ENCODE measurements at places on chromosomes 5 and 9.

GRCh38 chr5:126777257-126777974 lies 480 bp downstream of the LMNB1 start:
- DNase-seq = peak; percentile 72

DNA sequence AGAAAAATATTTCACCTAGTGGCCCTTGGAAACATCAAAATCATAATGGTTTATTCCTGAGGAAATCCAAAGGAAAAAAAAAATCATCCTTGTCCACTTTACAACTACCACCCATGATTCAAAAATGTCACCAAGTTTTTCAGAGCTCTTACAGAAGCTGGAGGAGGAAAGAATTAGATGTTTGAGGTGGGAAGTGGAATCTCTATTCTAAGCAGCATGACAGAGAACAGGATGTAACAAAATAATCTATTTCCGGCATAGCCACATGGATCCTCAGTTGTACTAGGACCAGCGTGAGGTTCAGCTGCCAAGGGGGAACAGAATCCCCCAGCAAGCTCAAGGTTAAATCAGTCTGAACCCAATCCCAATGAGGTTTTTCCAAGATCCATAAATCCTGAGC lies 40.2 kb downstream of the FBXW11 start:
- no peak for DNase-seq

- DNase-seq = no peak
Observed at GRCh38 chr5:42360616-42361314, 62.5 kb upstream of the GHR start.

DNA sequence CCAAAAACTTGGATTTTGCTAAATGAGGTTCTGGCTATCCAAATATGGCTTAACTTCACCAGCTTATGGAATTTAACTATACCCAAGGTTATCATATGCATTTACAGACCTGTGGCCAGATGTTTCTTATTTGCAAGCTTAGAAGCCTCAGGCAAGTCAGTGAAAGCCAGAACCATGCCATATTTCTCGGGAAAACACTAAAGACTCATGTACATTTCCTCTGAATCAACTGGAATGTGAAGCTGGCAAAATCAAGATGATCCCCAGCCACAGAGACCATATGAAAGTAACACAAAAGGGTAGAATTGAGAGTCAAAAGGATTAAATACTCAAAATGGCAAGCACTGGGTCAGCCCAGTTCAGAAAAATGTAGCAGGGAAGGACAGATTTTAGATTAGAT lies 76.4 kb upstream of the SLC1A1 start:
- DNase-seq = no peak

- no peak for DNase-seq
Observed at GRCh38 chr5:61823781-61824180, 482.2 kb upstream of the KIF2A start.

GRCh38 chr5:125536095-125536494 lies 789.7 kb upstream of the ZNF608 start:
- DNase-seq = no peak

DNA sequence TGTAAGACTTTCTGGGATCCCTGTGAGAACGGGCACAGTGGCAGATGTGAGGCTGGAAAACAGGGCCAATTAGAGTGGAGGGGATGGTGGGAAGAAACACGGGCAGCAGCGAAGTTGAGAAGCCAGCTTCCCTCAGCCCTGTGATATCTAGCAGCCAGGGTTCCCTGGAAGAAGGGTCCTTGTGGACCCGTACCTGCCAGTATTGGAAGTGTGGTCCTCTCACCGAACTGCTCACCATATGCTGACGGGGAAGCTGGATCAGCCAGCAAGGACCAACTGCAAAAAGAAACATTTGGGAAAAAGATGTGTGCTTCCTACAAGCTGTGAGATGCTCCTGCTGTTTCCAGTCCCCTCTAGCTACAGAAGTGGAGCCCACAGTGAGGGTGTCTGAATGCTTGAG lies 13.6 kb downstream of the CKMT2 start:
- no peak for DNase-seq

DNA sequence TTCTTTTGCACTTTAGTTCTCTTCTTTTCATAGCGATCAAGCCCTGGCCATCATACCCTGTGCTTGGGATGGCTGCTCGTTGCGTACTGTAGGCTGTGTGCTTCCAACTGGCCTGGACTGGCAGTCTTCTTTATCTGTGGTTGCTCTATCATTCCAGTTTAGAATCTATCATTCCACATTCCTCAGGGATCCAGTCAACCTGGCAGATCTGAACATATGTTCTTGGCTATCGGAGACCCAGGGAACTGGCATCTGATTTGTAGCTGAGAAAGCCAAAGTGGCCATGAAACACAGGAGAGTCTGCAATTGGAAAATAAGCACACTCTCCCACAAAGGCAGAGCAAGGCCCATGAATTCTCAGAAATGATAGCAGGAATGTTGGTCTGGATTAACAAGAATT lies 22.6 kb upstream of the SLC46A2 start:
- no peak for DNase-seq

DNA sequence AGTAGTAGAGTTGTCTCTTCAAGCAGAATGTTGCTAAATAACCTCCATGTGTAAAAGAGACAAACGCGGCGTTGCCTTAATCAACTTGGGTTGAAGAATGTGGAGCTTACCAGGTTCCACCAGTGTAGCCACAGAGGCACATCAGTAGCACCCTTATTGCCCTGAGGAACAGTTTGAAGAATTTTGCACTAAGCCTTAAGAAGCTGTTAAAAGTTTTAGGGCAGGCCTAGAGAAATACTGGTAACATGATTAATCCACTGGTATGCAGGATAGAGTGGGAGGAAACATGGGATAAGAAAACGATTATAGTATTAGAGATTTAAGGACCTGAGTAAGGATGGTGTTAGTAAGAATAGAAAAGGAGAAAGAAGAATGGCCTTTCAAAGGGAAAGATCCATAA lies 100.6 kb downstream of the ZCCHC7 start:
- DNase-seq = no peak

DNA sequence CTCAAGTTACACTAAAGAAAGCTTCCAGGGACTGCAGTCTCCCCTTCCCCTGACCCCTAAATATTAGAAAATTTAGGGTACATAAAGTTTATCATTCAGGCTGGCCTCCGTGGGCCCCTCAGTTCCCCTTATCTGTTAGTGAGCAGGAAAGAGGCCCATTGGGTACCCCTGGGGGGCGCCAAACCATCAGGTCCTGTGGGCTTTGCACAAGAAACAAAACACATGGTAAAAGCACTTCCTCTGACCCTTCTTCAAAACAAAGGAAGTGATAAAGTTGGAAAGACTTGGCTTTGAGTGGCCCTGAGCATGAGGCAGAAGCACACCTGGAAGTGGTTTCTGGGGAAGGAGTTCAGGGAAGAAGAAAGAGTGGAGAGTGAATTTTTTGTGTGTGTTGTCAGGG lies 213.0 kb downstream of the SMARCA2 start:
- no peak for DNase-seq

DNA sequence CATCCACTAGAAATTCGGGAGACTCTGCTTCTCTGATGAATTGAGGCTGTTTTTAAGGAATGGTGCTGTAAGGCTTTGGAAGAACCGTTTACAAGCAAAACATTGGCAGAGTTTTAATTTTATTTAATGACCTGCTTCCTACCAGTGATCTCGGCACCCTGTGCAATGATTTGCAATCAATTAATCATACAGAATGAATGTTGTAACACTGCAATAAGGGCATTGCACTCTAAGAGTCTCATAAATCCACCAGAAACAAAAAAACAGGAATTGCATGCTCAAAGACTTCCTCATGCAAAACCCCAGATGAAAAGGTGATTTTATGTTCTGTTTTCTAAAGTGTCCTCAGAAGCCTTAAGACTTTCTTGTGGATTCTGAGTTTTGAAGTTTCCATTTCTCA lies 295.7 kb downstream of the ARHGEF28 start:
- no peak for DNase-seq

DNA sequence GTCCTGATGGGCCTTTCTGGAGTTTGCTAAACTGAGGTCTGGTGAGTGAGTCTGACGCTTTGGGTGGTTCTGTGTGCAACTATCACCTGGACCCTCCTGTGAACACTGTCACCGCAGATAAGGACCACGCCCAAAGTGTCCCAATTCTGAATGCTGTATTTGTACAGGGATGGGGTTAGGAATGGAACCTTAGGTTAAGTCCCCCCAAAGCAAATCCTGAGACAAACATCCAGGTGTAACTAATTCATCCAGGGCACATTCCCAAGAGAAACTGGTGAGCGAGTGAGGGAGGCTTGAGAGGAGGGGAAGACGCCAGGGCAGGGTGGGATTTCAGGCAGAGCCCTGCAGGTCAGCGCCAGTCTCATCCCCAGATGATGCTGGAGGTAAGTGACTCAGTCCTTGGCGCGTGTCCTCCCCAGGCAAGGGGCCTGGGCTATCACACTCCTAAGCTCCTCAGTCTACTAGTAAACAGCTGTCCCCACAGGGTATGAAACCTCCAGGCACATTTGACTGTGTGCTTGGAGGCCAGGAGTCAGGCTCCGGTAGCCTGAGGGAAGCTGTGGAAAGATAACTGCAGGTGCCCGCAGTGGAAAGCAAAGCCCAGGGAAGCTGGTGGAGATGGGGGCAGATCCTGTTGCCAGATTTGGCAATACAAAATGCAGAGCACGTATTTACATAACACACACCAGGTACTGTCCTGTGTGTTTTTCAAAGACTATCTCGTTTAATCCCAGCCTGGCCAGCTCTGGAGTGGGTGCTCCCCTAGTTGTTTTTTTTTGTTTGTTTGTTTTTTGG lies 66.7 kb downstream of the IL6ST start:
- no peak for DNase-seq

All from activated T-cell treated with anti-CD3 and anti-CD28 coated beads, Interleukin-2, amount 50 U/mL, for 1 hour (primary cell).